ENCODE measurements at places on chromosomes 2 and 18.

- DNase-seq: no peak
Observed at GRCh38 chr2:70834106-70834505, 1.5 kb downstream of the CD207 start.

DNA sequence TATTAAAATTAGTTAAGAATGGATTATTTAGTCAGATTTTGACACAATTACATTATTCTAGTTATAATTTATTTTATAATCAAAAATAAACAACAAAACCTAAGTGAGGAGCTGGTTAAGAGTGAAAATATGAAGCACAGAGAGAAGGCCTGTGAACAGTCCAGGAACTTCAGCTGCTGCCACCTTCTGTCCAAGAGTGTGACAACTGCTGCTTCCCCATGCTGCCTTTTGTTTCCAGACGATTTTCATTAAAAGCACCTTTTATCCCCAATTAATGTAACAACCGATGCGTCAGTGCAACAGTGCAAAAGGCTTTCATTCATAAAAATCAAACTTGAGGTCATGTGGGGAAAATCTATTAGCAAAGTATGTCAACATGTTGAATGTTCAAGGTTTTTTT is 363.6 kb downstream of the CTNNA2 start:
- no peak for DNase-seq

GRCh38 chr2:177204417-177204816 is 8.2 kb upstream of the HNRNPA3 start:
- DNase-seq: no peak

DNA sequence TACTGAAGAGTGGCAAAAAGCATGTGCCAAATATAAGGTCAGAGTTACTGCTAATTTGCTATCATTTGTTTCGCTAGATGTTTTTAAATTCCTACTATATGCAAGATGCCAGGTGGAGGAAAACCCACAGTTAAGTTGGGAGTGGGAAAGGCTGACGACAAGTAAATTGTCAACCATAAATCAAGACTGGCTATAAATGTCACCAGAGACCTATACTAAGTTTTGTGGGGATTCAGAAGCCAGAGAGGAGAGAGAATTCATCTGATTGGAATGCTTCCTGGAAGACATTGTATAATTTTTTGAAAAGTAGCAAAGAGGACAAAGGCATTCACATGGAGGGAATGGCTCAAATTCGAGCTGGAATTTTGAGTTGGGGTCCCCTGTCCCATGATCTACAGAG is 64.3 kb downstream of the CFAP221 start:
- DNase-seq: no peak

Measured in NCI-H187 (cell line).